Fibroblast of skin of left biceps (primary cell): ENCODE measurements at places on chromosomes 12 and 14.

DNA sequence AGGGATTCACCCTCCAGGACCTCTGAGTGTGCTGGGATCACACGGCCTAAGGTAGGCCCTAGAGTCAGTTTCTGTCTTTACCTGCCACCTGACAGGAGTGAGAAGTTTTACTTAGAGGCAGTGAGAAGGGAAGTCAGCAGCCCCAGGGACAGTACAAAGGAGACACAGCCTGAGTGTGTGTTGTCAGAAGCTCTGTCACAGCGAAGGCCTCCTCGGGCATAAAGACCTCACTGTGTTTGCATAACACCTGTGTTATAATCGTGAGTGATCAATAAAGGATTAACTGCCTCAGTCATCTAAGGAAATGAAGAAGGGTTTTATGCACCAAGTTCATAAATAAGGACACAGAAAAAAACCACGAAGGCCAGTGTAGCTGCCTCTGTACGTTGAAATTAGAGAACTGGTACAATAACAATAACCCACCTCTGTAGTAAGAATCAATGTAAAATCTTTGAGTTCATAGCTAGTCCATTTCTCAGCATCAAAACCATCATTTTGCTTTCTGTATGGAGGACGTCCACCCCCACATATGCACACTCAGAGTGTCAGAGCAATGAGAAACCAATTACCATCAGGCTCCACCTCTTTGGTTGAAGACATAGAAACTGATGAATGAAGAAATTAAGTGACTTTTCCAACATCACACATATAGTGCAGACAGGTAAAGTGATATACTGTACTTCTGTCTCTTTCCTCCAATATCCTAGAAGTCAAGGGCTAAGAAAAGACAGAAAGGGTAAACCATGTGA lies 159.3 kb downstream of the DAD1 start:
- no peak for DNase-seq

DNA sequence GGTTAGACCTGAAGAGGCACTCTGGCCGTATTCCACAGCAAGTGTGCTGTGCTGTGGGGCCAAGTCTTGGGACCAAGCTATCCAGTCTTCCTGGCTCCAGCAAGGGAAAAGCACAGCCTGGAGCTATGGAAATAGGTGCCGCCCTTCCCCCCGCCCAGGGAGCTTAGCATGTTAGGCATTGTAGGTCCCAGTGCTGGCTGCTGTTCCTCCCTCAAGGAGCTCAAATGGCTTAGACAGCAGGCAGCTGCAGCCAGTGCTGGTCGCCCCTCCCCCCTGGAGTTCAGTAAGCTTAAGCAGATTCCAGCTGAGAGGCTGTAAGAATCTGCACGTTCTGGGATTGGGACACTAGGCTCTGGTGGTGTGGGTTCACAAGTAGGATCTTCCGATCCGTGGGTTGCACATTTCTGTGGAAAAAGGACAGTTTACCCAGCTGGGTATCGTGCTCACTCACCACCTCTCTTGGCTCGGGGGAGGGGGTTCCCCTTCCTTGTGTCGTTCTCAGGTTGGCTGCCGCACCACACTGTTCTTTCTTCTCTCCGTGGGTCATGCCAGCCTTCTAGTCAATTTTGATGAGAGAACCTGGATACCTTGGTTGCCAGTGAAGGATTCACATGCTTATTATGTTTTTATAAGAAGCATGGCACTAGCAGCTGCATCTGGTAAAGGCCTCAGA lies 127.3 kb downstream of the CNTN1 start:
- no peak for DNase-seq

GRCh38 chr14:78598046-78598920 lies 428.1 kb downstream of the NRXN3 start:
- peak; percentile 25 for DNase-seq

GRCh38 chr12:32549675-32550079 lies 129.4 kb upstream of the DNM1L start:
- no peak for DNase-seq

DNA sequence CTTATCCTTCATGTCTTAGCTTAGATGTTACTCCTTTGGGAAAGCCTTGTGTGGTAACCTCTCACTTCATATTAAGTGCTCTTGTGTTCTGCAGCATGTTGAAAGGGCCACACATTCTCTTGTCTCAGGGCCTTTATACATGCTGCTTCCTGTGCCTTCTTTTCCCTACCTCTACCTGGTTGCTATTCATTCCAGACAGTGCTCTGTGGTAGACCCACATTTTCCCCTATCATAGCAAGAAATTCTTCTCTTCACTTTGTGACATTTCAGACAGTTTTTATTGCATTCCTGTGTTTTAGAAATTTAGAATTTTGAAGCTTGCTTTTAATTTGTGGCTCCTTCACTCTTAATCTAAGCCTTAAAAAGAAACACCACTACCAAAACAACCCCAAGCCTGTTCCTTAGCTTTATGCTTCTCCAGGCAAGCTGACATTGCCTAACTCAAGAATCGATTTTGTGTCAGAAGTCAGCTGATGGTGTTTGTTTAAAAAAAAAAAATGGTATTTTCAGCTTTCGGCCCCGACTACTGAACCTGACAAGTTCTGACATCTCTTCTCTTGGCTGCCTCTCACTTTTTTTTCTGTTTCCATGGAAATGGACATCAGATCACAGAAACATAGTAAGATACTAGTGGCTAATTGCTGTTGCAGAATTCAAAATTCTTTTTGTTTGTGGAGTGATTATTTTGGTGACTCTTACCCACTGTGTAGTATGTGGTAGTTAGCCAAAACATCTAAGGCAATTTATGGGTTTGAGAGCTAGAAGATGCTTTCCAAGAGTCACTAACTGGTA lies 156.3 kb downstream of the NUBPL start:
- no peak for DNase-seq

GRCh38 chr12:80412343-80412953 lies 31.6 kb upstream of the PTPRQ start:
- DNase-seq: peak; percentile 23

- no peak for DNase-seq
Measured at GRCh38 chr14:91417120-91417982, at the start of gene CCDC88C. TSS of gene CCDC88C (minus strand) at chr14:91417820. CDS start at chr14:91417690, 130 bp downstream.

DNA sequence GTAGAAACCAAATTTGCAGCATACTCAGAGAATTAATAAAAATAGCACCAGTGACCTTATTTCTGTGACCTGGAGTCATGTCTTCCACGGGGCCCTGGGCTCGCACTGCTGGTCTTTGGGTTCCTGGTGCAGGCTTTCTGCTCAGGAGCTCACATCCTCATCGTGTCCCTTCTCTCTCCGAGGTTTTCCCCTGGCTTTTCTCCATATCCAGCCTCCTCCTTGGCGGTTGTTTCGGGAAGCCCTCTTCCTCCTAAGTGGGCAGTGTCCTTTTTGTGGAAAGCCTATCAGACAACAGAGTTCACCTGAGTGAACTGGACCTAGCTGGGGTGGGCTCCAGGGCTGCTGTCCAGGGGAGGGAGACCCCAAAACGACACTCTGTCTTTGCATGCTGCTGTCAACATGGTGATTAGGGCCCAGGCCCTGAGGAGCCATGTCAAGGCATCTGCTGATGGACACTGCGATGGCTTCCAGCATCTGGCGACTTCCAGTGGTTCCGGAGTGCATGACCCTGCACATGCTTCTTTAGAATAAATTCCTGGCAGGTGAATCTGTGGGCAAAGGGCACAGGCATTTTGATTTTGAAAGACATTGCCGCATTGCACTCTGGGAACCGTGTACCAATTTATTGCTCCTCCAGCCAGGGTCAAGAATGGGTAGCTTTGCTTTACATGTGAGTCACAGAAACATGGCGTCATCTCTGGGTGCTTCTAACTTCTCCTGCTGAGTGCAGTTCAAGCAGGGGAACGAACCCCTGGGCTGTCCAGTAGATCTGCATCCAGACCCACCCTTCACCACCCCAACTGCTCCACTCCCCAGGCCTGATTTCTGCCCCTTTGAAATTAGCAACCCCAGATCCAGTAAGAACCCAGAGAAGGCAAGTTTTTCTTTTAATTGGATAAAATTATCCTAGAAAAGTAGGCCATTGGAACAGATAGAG lies 136.8 kb downstream of the ADGRD1 start:
- no peak for DNase-seq

- no peak for DNase-seq
Measured at GRCh38 chr14:45060551-45060950, 23.4 kb upstream of the PRPF39 start.

GRCh38 chr14:105307052-105307727 lies 6.4 kb upstream of the BRF1 start:
- DNase-seq: no peak

GRCh38 chr12:24900196-24900595 lies 48.7 kb downstream of the BCAT1 start:
- no peak for DNase-seq

DNA sequence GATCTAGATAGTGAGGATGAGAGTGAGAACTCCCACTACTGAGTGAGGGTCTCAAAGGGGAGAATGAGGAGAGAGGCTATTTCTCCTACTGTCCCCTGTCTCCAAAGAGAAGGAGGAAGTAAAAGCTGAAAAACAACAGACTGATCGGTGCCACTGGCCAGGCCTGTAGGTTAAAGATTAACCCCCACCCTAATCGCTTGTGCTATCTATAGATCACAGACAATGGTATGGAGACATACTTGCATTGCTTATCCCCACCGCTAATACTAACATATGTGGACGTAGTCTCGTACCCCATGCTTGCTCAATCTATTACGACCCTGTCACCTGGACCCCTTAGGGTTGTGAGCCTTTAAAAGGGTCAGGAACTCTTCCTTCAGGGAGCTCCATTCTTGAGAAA lies 777.9 kb upstream of the TMEM132C start:
- no peak for DNase-seq
